ENCODE measurements at places on chromosomes 4 and X. TPM values are rescaled to one million over a fixed set of nuclear protein-coding genes. Genes with fewer than 3 reads are reported as not detected.

CASK gene
- 59.7 TPM for total RNA-seq

DNA sequence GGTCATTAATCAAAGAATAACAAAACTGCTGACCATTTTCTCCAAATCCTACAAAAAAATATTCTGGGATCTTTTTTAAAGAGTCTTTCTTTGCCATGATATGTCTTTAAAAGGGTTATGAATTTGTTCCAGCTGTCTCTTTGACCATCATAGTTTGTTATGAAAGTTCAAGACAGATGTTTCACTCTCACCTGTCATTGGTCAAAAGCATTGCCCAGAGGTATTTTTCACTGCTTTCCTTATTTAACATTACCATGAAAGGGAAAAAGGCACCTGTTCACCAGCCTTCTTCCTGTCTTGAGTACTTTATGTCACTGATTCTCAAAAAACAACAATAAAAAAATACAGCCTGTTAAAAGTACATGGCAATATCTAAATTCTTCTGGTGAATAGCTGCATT, 643.8 kb downstream of the FAT4 start:
- no peak overlapping the region for H3K4me3 ChIP-seq
- H3K36me3 ChIP-seq: no peaks in the 10 kb centered on the region
- no peaks in the 10 kb centered on the region for H3K27me3 ChIP-seq
- H3K4me1 ChIP-seq: no peaks in the 10 kb centered on the region

DNA sequence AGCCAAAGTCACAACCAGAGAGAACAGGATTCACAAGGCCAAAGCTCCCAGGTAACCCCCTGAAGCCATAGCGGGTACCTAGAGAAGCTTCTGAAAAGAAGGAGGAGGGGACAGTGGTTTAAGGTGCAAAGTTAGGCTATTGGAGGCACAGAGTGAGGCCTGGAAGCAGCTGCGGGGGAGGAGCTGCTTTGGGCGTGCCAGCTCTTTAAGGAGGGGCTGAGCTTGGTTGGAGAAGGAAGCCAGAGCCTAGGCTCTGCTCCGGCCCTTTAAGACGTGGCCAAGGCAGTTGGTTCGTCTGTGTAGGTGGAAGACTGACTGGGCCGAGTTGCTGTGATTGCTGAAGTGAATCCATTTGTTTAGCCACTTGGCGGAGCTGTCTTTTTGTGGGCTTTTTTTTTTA, 1.5 kb downstream of the KLF8 start:
- H3K27me3 ChIP-seq: no peaks in the 10 kb centered on the region
- H3K36me3 ChIP-seq: no peaks in the 10 kb centered on the region
- H3K4me1 ChIP-seq: no peaks in the 10 kb centered on the region
- DNase-seq: peak; percentile 37
- peak overlapping the region; percentile 42 for H3K4me3 ChIP-seq

- peak overlapping the region; percentile 97 for H3K27ac ChIP-seq
- no peaks in the 10 kb centered on the region for H3K36me3 ChIP-seq
- DNase-seq: peak; percentile 41
- peaks cover 4% of the 10 kb centered on the region for H3K4me1 ChIP-seq
Measured at GRCh38 chr4:70703619-70704214, 15.4 kb downstream of the UTP3 start.

PDZD4 gene
- 2.3 TPM for total RNA-seq

ZAR1 gene
- 0.18 TPM for total RNA-seq

VEGFC gene
- 6.3 TPM for total RNA-seq

- DNase-seq: no peak
- no peak overlapping the region for H3K4me3 ChIP-seq
- no peaks in the 10 kb centered on the region for H3K36me3 ChIP-seq
- H3K27me3 ChIP-seq: no peaks in the 10 kb centered on the region
Measured at GRCh38 chr4:23083391-23083790, 390.7 kb downstream of the GBA3 start.

DNA sequence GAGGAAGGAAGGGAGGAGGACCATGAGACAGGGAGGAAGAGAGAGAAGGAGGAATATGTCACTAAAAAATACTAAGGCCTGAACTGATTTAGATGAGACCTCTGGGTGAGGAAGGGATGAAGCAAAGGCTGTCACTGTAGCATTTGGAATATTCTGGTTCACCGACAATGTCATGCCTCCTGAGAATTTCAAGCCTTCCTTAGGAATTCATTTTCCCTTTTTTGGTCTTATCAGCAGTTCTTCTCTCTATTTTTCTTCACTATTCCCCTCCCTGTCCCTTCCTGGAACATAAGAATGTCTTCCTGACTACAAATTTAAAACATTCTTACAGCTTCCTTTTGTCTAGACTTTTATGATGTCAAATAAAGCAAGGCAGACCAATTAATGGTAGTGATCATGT, 527.8 kb downstream of the INPP4B start:
- DNase-seq: no peak
- no peaks in the 10 kb centered on the region for H3K4me1 ChIP-seq
- H3K4me3 ChIP-seq: no peak overlapping the region
- no peaks in the 10 kb centered on the region for H3K36me3 ChIP-seq

GUCY1A1 gene
- total RNA-seq: 92.7 TPM

TEX13D gene
- total RNA-seq: not detected

DNA sequence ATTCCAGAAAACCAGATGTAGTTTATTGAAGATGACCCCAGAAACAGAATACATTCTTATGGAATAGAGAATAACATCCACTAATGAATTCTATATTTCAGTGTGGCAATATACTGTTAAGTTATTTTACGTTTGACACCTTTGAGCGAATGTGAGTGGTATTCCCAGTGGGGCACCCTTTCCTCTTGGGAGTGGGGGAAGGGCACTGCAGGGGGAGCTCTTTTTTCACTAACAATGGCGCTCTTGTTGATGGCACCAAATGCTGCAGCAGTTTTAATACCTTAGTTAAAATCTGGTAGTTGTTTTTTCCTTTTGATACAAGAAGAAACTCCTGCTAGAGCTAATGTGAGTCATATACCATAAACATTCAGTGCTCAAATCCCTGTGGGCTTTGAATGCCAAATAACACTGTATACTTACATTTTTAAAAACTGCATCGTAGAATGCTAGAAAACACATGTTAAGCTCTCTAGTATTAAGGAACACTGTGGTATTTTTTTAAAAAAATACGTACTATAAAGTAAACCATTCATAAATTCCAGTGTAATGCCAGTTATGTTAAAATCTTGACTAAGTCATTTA, 178.5 kb downstream of the DCHS2 start:
- no peak overlapping the region for H3K27ac ChIP-seq
- H3K4me1 ChIP-seq: no peaks in the 10 kb centered on the region
- no peaks in the 10 kb centered on the region for H3K36me3 ChIP-seq
- no peak overlapping the region for H3K4me3 ChIP-seq
- no peaks in the 10 kb centered on the region for H3K27me3 ChIP-seq
- DNase-seq: no peak

DNA sequence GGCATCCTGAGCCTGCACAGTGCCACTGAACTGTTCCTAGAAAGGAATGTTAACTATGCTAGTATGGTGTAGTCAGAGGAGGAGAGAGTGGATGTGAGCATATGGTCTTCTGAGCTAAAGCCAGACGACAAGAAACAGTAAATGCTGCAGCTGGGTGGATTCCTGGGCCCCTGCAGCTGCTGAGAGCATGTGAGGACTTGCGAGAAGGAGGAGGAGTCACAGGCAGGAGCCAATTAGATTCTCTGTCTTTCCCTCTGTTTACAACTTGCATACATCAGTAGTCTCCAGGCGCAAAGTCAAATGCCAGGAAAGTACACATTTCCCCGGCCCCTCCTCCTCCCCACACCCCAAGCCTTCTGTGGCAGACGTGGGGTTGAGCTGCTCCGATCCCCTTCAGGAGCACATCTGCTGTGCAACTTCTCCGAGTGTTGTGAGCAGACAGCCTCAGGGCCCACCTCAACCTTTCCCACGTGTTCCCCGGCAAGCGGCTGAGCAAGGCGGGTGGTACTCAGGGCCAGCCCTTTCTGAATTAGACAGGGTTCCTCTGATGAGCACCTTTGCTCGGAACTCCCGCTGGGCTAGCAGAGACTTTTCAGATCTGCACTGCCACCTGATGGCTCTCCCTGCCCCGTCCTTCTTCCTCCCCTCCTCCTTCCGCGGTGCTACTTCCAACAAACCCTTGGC, 108.7 kb upstream of the ATP6AP2 start:
- no peaks in the 10 kb centered on the region for H3K36me3 ChIP-seq
- peak; percentile 87 for DNase-seq
- H3K4me1 ChIP-seq: peaks cover 10% of the 10 kb centered on the region
- no peak overlapping the region for H3K27ac ChIP-seq

VEGFD gene
- total RNA-seq: 6.2 TPM

- H3K4me1 ChIP-seq: no peaks in the 10 kb centered on the region
- no peak for DNase-seq
- no peak overlapping the region for H3K27ac ChIP-seq
- no peaks in the 10 kb centered on the region for H3K36me3 ChIP-seq
- no peaks in the 10 kb centered on the region for H3K27me3 ChIP-seq
Measured at GRCh38 chr4:69096810-69097209, 536 bp downstream of the UGT2B7 start.

DGAT2L6 gene
- total RNA-seq: not detected

PLAC1 gene
- not detected for total RNA-seq

NAP1L2 gene
- 2.5 TPM for total RNA-seq

DNA sequence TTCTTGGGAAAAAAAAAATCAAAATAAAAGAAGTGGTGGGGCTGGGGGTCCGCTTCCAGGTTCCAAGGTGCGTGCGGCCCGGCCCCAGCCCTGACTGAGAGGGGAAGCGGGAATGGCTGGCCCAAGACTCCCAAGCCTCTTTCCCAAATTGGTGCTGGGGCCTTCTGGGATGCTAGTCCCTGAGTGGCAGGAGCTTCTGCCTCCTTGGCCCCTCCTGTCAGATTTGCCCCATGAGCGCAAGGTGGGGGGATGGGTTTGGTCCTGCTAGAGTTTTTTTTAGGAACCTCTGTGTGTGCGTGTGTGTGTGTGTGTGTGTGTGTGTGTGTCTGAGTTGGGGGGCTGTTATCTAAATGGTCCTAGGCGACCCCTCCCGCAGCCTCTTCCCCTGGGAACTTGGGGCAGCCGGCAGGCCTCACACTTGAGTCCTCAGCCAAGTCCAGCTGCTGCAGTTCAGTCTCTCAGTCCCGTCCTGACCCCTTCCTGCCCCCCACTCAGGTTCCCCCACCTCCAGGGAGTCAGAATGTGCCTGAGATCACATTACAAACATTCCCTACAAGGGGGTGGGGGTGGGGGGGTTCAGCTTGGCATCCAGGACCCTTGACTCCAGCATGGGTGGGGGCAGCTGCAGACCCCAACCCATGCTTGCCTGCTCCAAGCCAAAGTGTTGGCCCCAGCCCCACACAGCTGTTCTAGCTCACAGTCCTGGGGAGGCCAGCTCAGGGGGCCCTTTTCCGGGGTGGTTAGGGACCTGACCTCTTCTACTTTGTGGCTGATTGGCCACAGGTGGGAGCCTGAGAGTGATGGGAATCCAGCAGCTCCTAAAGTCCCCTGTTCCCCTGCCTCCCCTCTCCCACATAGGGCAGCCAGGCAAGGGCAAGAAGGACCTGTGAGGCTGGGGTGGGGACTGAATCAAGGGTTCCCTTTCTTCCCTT, 4.0 kb downstream of the EFNB1 start:
- DNase-seq: no peak
- no peaks in the 10 kb centered on the region for H3K4me1 ChIP-seq
- H3K36me3 ChIP-seq: no peaks in the 10 kb centered on the region
- no peaks in the 10 kb centered on the region for H3K27me3 ChIP-seq
- H3K27ac ChIP-seq: no peak overlapping the region
- H3K4me3 ChIP-seq: peak overlapping the region; percentile 54

GRCh38 chr4:54526560-54526959, 131.2 kb upstream of the KIT start:
- no peaks in the 10 kb centered on the region for H3K36me3 ChIP-seq
- no peaks in the 10 kb centered on the region for H3K4me1 ChIP-seq
- DNase-seq: no peak
- no peak overlapping the region for H3K4me3 ChIP-seq
- H3K27ac ChIP-seq: no peak overlapping the region
- no peaks in the 10 kb centered on the region for H3K27me3 ChIP-seq

- peak; percentile 50 for DNase-seq
- H3K4me1 ChIP-seq: no peaks in the 10 kb centered on the region
- no peak overlapping the region for H3K27ac ChIP-seq
- no peak overlapping the region for H3K4me3 ChIP-seq
- H3K36me3 ChIP-seq: no peaks in the 10 kb centered on the region
Measured at GRCh38 chrX:115525486-115525885, 35.5 kb upstream of the PLS3 start.

DNA sequence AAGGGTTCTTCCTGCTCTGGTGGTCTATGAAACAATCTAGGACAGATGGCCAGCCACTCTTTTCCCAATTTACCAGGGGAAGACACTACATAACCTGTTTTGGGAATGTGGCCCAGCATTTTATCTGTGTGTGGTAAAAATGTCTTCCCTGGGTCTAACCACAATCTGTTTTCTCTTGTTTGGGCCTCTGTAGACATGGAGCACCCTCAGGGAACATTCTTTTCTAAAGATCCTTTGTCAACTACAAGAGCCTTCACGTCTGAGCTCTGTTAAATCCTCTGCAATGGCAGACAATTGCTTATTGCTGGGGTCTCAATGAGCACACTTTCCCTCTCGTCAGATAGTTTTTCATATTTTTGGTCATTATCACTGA, 35.5 kb downstream of the PLAC1 start:
- H3K4me1 ChIP-seq: peaks cover 13% of the 10 kb centered on the region
- H3K36me3 ChIP-seq: no peaks in the 10 kb centered on the region
- peak overlapping the region; percentile 13 for H3K27ac ChIP-seq
- H3K27me3 ChIP-seq: no peaks in the 10 kb centered on the region
- no peak for DNase-seq
- H3K4me3 ChIP-seq: no peak overlapping the region

GRCh38 chrX:41932885-41933284, 9.5 kb upstream of the CASK start:
- H3K36me3 ChIP-seq: no peaks in the 10 kb centered on the region
- H3K4me3 ChIP-seq: no peak overlapping the region
- no peaks in the 10 kb centered on the region for H3K27me3 ChIP-seq
- no peak overlapping the region for H3K27ac ChIP-seq
- no peaks in the 10 kb centered on the region for H3K4me1 ChIP-seq

DNA sequence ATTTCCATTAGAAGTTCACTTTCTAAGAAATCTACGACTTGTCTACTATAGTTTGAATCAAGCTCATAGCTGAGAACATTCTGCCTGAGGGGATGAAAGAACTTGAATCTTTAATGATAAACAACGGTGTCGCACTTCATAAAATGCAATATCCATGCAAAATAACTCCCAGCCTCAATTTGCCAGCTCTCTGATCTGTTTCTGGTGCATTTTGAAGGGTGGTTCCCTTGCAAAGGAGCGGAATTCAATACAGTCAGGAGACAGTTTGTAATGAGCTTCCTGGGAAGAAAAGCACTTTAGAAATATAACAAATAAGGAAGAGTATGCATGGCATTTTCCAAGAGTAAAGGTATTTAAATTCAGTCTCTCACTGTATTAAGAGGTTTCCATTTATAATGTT, 80.0 kb downstream of the PCYT1B start:
- H3K4me1 ChIP-seq: no peaks in the 10 kb centered on the region
- no peak for DNase-seq
- H3K27me3 ChIP-seq: no peaks in the 10 kb centered on the region
- H3K27ac ChIP-seq: no peak overlapping the region
- no peak overlapping the region for H3K4me3 ChIP-seq

SCML2 gene
- 0.97 TPM for total RNA-seq

All from left lung (tissue), 14 donors.